ENCODE measurements at places on chromosomes 16 and 17. TPM values are rescaled to one million over a fixed set of nuclear protein-coding genes. Genes with fewer than 3 reads are reported as not detected.

CNGB1 gene
- 0.15 TPM for polyA plus RNA-seq

GPR179 gene
- polyA plus RNA-seq = 0.04 TPM

GRCh38 chr16:49466529-49466831 is 92.9 kb downstream of the C16orf78 start:
- DNase-seq = no peak

DNA sequence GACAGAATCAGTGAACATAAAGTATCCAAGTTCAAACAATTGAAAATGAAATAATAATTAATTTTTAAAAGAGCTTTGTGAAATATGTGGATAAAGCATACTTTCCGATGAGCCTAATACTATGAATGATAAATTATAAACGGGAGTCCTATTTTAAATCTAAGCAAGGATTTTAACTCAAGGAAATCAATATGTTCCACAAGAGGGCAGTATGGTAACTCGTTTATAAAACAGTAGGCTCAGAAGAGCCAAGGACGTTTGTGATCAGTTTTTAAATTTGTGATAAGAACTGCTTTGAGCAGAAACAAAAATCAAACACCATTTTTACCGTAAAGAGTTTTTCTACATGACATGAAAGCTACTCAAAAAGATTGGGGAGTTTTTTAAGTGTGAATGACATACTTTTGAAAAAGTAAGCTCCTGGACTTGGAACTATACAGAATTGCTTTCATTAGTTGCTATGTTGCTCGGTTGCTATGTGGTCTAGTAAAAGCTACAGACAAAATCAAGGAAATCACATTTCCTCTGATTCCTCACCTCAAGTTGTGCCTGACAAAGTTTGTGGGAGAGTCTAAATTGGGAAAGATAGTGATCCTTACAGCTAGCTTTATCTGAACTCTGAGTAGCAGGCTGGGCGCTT is 11.8 kb upstream of the TEKT1 start:
- peak; percentile 74 for DNase-seq
